Effector memory CD4-positive, alpha-beta T cell (primary cell): ENCODE measurements at places on chromosomes 12 and 14.

GRCh38 chr12:49487605-49488004, 51.2 kb upstream of the KCNH3 start:
- H3K36me3 ChIP-seq = no peaks in the 10 kb centered on the region
- no peak overlapping the region for H3K27ac ChIP-seq
- no peak for DNase-seq

DNA sequence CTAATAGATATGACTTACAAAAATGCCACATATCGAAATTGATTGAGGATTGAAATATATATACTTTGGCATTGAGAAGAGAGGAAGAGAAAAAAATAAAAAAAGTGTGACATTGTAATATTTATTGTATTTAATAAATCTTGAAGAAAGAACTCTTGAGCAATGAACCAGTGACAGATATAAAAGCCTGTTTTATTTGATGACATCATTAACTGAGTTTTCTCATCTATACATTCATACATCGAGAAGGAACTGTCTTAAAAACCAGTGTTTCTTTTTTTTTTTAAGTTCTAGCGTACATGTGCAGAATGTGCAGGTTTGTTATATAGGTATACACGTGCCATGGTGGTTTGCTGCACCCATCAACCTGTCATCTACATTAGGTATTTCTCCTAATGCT, 368.2 kb downstream of the SNAPC1 start:
- DNase-seq = no peak
- no peak overlapping the region for H3K27ac ChIP-seq
- H3K27me3 ChIP-seq = no peaks in the 10 kb centered on the region
- no peaks in the 10 kb centered on the region for H3K36me3 ChIP-seq
- no peaks in the 10 kb centered on the region for H3K4me1 ChIP-seq

DNA sequence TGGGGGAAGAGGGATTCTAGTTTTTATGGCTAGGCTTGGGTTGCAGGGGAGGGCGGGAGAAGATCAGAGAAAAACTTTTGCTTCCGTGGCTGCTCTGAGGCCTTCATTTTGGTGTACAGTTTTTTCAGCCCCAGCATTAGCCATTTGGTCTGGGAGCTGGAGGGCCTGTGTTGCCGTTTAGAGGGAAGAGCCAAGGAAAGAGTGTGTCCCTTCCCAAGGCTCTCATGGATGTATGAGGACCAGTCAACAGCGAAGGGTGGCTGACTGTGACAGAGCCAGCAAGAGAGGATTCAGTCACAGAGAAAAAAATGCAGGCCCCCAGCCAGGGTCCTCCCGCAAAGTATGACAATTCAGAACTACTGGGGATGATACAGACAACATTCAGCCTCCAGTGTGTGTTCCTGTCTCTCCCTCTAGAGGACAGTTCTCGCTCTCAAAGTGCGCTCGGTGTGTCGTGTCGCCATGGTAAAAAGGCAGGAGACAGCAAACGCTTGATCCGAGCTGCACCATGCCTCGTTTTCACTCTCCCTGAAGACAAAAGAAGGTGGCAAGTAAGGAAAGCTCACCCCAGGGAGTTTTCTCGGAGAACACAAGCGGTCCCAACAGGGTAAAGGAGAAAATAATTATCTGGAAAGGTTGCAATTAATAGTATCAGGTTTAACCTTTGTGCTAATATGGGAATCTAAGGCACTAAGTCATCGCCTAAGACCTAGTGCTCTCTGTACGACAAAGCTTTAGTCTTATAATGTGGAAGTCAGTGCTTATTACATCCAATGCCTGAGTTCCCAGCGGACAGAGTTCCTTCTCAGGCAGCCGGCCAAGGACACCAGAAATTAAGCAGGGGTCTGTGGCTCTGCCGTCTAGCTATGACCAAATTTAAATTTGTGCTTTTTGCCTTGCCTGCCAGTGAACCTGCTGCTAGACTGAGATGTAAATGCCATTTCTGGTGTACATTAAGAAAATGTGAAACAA, 157.3 kb upstream of the PLXNC1 start:
- no peak for DNase-seq
- H3K27ac ChIP-seq = no peak overlapping the region
- H3K4me3 ChIP-seq = no peak overlapping the region
- H3K27me3 ChIP-seq = no peaks in the 10 kb centered on the region

DNA sequence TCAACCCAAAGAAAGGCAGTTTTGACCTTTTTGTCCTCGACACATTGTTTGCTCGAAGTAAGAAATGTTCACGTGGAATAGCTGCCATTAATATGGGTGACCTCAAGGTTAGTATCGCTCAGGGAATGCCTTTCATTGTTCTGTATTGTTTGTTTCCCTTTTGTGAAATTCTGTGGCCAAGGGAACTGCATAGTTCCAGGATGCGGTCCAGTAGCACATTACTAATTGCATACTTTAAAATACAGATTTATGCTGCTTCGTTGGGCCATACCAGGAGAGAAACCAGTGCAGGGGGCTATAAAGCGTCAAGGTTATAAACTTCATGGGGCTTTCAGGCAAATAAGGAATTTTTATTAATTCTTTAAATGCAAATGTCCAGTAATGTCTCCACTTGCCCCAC, 73.3 kb upstream of the USP44 start:
- no peak for DNase-seq
- no peak overlapping the region for H3K27ac ChIP-seq
- no peak overlapping the region for H3K4me3 ChIP-seq
- no peaks in the 10 kb centered on the region for H3K27me3 ChIP-seq

- peaks cover 6% of the 10 kb centered on the region for H3K36me3 ChIP-seq
- peak within 1 kb of the TSS; percentile 71 for H3K27ac ChIP-seq
- H3K4me3 ChIP-seq = peak within 1 kb of the TSS; percentile 83
- no peaks in the 10 kb centered on the region for H3K27me3 ChIP-seq
- DNase-seq = peak; percentile 78
Observed at GRCh38 chr12:49264873-49265792, at the start of gene TUBA1C. Gene TUBA1C (plus strand): TSS chr12:49265082. CDS start chr12:49265182, 100 bp downstream.

DNA sequence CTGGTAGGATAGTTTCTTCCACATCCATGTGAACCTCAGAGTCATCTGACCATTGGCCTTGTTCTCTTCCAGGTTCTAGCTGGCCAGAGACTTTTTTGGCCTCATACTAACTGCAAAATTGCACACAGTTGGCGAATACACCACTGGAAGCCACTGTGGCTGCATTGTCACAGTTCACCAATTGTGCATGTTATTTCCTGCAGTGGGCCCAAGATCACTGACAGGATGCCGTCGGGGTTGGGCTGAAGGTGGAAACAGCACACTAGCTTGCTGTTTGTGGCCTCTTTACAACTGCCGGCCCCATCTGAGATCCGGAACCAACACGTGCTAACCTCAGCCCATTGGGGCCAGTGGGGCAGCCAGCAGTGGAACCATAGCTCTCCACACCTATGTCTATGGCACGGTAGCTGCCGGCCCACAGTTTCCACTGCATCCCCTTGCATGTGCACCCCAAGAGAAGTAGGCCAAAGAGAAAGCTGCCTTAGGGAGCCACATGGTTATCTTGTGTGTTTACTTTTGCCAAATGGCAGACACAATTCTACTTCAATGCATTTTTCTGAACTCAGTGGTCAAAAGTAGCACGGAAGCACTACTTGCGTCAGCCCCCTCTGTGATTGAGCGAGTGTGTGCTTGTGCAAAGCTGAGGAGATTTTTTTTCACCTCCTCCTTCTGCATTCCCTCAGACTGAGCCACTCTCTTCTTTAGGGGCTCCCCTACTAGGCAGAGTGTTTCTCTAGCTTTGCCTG, 464.0 kb downstream of the RAD51B start:
- H3K4me1 ChIP-seq = peaks cover 53% of the 10 kb centered on the region
- no peak overlapping the region for H3K4me3 ChIP-seq
- DNase-seq = peak; percentile 42
- peak overlapping the region; percentile 80 for H3K27ac ChIP-seq

- DNase-seq = no peak
- H3K27ac ChIP-seq = no peak overlapping the region
- no peaks in the 10 kb centered on the region for H3K36me3 ChIP-seq
- H3K27me3 ChIP-seq = no peaks in the 10 kb centered on the region
- H3K4me1 ChIP-seq = peaks cover 19% of the 10 kb centered on the region
- no peak overlapping the region for H3K4me3 ChIP-seq
Observed at GRCh38 chr14:65860956-65861611, 448.6 kb downstream of the FUT8 start.

GRCh38 chr14:102504328-102504999, 5.1 kb downstream of the ANKRD9 start:
- no peaks in the 10 kb centered on the region for H3K36me3 ChIP-seq
- no peak overlapping the region for H3K27ac ChIP-seq

GRCh38 chr14:101873076-101873825, 91.1 kb upstream of the DYNC1H1 start:
- H3K27ac ChIP-seq = no peak overlapping the region
- H3K27me3 ChIP-seq = no peaks in the 10 kb centered on the region

DNA sequence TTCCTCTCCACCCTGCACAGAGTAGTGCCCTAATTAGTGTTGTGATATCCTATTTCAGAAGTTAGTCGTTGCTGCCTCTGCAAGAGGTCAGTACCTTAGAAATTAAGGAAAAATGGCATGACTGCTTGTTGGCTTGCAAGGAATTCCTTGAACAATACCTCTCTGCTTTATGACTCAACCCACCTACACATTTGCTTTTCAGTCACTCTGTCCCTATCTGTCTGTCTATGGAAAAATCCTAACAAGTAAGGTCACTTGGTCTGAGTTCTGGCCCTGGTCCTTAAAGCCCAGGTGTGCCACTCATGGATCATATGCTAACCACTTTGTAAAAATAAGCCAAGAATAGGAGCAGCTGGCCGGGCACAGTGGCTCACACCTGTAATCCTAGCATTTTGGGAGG, 116.4 kb upstream of the ATF1 start:
- H3K4me3 ChIP-seq = no peak overlapping the region
- H3K27ac ChIP-seq = no peak overlapping the region
- H3K4me1 ChIP-seq = no peaks in the 10 kb centered on the region

DNA sequence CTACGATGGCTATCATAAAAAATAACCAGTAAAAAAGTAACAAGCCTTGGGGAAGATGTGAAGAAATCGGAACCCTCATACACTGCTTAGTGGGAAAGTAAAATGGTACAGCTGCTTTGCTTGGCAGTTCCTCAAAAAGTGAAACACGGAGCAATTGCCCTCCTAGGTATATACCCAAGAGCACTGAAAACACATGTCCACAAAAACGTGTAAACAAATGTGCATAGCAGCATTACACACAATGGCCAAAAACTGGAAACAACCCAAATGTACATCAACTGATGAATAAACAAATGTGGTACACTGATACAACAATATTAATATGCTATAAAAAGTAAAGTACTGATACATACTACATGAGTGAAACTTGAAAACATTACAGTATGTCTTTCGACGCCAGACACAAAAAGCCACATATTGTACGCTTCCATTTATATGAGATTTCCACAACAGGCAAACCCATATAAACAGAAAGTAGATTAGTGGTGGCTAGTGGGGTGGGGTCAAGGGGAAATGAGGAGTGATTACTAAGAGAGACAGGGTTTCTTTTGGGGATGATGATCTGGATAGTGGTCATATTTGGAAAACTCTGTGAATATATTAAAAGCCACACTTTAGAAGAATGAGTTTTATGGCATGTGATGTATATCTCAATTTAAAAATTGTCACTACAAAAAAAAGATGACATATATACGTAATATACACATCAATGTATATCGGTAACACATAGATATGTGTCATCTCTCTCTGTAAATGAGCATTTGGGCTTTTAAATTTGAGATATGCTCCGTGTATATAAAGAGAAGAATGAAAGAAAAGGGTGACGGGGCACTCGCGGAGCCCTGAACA, 996 bp downstream of the SLC41A2 start:
- no peaks in the 10 kb centered on the region for H3K27me3 ChIP-seq
- H3K4me1 ChIP-seq = peaks cover 7% of the 10 kb centered on the region
- H3K36me3 ChIP-seq = no peaks in the 10 kb centered on the region
- H3K4me3 ChIP-seq = peak overlapping the region; percentile 75

- no peak for DNase-seq
- no peaks in the 10 kb centered on the region for H3K4me1 ChIP-seq
- H3K27ac ChIP-seq = no peak overlapping the region
- H3K4me3 ChIP-seq = no peak overlapping the region
- H3K36me3 ChIP-seq = no peaks in the 10 kb centered on the region
Observed at GRCh38 chr14:34436118-34436905, 25.7 kb downstream of the SPTSSA start.

DNA sequence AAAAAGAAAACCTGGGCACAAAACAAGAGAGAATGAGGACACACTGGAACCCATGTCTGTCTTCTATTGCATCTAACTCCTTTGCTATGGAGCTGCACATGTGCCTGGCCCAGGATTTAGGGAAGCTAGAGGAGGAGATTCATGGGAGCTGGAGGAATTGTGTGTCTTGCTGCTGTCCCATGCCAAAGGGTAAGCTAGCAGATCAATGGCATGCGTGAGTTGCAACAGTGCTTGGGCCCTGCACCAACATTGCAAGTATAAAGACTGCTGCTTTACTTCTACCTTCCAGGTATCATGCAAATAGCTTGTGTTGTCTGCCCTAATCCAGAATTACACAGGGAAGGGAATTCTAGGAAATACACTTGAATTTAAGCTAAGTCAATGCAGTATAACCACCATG, 196.4 kb upstream of the IGF1 start:
- no peak overlapping the region for H3K27ac ChIP-seq
- DNase-seq = no peak
- H3K27me3 ChIP-seq = no peaks in the 10 kb centered on the region
- no peak overlapping the region for H3K4me3 ChIP-seq
- H3K36me3 ChIP-seq = no peaks in the 10 kb centered on the region

DNA sequence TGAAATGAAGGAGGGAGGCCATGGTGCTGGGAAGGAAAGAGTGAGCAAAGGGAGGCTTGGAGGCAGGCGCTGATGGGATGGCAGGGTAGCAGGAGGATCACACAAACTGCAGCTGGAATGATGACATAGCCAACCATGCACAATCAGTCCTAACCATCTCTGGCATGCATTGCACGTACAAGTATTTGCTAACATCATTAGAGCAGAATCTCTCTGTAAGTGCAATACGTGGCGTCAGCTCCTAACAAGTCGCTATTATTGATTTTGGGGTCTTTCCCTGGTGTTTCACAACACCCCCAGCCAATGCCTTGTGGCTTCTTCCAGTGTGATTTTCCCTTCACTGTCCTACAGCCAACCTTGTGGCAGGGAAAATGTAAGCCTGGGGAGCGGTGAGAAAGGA, 18.5 kb downstream of the BDKRB1 start:
- no peaks in the 10 kb centered on the region for H3K36me3 ChIP-seq
- H3K27ac ChIP-seq = no peak overlapping the region
- no peaks in the 10 kb centered on the region for H3K27me3 ChIP-seq
- no peak for DNase-seq
- H3K4me3 ChIP-seq = no peak overlapping the region

DNA sequence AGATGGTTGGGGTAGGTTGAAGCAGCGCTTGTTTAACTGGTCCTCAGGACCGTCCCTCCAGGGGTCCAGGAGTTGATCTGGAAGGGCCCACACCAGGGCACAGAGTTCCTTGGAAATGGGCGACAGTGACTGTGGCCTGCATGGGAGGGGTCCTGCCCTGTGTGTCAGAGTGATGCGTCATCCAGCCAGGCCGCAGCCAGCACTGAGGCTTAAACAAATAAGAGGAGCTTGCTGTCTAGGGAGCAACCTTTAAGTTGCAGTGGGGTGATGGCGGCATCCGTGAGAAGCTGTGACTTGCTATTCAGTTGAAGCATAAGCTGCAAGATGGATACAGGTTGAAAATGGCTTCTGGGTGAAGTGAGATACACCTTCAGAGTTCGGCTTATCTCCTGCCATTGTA, 20.2 kb downstream of the DCAF4 start:
- H3K36me3 ChIP-seq = peaks cover 33% of the 10 kb centered on the region
- H3K4me1 ChIP-seq = no peaks in the 10 kb centered on the region
- no peak for DNase-seq
- H3K27ac ChIP-seq = no peak overlapping the region
- H3K27me3 ChIP-seq = no peaks in the 10 kb centered on the region
- H3K4me3 ChIP-seq = no peak overlapping the region

GRCh38 chr12:77745624-77746023, 85.1 kb upstream of the NAV3 start:
- no peak for DNase-seq
- H3K4me3 ChIP-seq = no peak overlapping the region
- H3K27ac ChIP-seq = no peak overlapping the region
